ENCODE measurements at places on chromosomes 3 and 15.

DNA sequence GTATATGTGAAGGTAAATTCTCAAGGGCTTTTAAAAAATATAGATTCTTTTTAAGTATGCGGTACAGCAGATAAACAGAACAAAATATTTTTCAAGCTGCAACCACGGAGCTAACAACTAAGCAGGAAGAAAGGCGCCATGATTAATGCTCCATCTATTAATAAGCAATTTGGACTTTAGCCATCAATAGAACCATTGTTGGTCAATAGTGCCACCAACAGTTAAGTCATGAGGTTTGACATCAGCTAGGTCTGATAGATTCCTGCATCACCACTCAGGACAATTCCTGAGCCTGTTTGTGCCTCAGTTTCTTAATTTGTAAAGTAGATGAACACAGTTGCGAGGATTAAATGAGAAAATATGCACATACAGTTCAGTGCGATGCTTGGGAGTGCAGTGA, 65.1 kb upstream of the FAM3D start:
- DNase-seq: no peak

GRCh38 chr3:127144631-127145030, 48.3 kb upstream of the PRR23E start:
- DNase-seq: no peak

GRCh38 chr3:156033428-156033827, 87.0 kb upstream of the KCNAB1 start:
- DNase-seq: no peak

DNA sequence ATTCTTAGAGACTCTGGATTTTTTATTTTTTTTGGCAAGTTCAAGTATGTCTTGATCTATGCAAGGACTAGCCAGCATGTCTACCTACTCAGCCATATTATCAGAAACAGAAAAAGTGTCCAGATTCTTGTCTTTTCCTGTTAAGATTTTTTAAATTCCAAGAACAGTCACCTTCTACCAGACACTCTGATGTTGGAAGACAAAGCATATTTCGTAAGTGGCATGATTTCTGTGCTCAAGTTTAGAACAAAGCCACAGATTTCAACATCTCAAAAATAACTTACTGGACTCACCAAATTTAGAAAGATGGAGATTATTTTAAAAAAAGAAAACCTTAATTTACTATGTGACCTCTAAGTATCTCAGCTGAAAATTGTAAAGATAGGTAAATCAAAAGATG, 61.9 kb downstream of the GOLGA6L7 start:
- DNase-seq: peak; percentile 1
